ENCODE measurements at places on chromosomes 4 and X. TPM values are rescaled to one million over a fixed set of nuclear protein-coding genes. Genes with fewer than 3 reads are reported as not detected.
A peak's percentile ranks its signal among the peaks of the same experiment; 100 is the strongest.

DNA sequence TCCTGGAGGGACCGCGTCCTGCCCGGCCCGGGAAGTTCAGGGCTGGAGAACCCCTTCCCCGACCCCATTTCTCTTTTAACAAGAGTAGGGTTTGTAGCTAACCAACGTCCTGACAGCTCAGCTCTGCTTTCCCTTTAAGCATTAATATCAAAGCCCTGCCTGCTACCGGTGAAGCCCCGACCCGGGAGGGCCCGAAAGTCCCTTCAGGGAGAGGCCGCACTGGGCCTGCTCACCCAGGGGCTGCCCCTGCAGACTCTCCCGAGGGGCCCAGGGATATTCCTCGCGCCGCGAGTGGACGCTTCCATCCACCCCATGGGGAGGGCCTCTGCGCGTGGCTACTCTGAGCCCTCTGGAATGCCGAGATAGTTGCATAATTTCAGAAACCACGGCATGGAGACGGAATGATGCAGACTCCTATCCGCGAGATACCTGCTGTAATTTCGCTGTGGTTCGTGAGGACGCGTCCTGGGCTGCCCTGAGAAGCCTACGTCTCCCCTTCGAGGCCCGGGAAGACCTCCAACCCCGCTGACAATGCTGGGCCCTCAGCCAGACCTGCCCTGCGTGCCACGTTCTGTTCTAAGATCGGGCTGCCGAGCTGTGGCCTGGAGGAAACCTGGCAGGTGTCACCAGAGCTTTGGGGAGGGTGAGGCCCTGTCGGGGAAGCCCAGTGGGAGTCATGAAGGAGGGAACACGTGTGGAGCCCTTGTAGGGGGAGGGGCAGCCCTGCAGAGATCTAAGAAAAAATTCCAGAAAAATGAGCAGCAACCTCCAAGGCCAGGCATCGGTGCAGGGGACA, 999 bp upstream of the CTBP1 start:
- no peak for DNase-seq

STOX2 gene
- polyA plus RNA-seq, result 14.2 TPM

CDX4 gene
- polyA plus RNA-seq, result not detected

DNA sequence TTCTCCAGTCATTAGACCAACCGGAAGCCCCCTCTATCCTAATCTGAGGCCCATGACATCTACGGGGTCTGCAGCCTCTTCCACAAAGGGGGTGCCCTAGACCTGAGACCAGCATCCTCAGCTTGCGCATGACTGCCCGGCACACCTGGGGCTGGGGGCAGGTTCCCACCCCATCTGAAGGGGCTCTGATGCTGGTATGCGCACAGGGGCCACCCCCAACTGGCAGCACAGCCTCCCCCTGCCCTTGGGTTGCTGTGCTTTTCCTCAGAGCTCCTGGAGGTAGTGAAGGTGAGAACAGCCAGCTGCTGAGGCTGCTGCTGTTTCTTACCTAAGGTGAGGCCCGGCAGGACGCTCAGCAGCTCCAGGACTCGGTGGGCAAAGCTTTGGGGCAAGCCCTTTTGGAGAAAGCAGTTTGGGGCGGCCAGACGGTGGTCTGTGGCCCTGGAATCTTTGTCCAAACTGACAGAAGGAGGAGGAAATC, 18.9 kb upstream of the CPLX1 start:
- DNase-seq, result no peak

GRCh38 chr4:40576651-40577480, 52.8 kb downstream of the RBM47 start:
- peak; percentile 77 for DNase-seq

GRCh38 chr4:39873823-39874222, 103.9 kb downstream of the PDS5A start:
- no peak for DNase-seq

Data from left kidney (tissue), 8 donors.